ENCODE measurements at places on chromosomes 12 and 14. TPM values are rescaled to one million over a fixed set of nuclear protein-coding genes. Genes with fewer than 3 reads are reported as not detected.

The PAPLN gene
- 3.2 TPM for total RNA-seq

The SYNDIG1L gene
- total RNA-seq = 0.24 TPM

The ANO4 gene
- total RNA-seq = 0.19 TPM

DNA sequence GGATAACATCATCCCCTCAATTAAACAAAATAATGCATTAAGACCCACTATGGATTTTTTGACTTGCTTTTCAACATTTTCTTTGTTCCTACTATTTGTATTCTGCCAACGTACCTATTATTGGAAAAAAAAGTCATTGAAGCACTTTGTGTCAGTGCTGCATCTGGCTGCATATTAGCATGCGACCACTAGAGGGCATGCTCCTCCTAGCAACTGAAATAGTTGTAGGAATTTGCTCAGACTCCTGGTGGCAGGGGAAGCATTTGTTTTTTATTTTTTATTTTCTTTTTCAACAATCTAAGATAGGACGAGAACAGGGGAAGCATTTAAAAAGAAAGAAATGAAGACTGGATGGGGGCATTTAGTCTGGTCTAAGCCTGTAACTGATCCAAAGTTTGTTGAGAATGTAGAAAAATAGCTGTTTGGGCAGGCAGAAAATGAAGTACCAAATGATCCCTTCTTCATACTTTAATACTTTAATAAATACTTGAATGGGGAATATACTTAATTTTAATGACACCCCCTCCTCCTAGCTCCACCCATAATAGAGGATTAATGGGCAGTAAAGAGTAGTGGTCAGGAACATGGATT is 14.5 kb upstream of the CLEC4A start:
- H3K36me3 ChIP-seq = no peaks in the 10 kb centered on the region
- no peaks in the 10 kb centered on the region for H3K4me1 ChIP-seq
- H3K27me3 ChIP-seq = no peaks in the 10 kb centered on the region
- H3K4me3 ChIP-seq = no peak overlapping the region
- H3K27ac ChIP-seq = no peak overlapping the region

DNA sequence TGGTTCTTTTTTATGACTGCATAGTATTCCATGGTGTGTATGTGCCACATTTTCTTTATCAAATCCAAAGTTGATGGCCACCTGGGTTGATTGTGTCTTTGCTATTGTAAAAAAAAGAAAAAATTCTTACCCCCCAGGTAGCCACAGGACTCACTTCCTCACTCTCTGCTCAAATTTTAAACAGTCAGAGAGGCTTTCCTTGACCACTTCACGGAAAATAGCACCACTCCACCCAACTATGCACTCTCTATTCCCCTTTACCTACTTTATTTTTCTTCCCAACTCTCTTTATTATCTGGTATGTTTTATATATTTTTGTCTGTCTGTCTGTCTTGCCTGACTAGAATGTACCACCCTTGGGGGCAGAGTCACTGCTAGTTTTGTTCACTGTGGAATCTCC is 205.3 kb downstream of the BTG1 start:
- no peak for DNase-seq
- H3K27me3 ChIP-seq = no peaks in the 10 kb centered on the region
- no peaks in the 10 kb centered on the region for H3K4me1 ChIP-seq
- no peaks in the 10 kb centered on the region for H3K36me3 ChIP-seq
- no peak overlapping the region for H3K27ac ChIP-seq
- H3K4me3 ChIP-seq = no peak overlapping the region

DNA sequence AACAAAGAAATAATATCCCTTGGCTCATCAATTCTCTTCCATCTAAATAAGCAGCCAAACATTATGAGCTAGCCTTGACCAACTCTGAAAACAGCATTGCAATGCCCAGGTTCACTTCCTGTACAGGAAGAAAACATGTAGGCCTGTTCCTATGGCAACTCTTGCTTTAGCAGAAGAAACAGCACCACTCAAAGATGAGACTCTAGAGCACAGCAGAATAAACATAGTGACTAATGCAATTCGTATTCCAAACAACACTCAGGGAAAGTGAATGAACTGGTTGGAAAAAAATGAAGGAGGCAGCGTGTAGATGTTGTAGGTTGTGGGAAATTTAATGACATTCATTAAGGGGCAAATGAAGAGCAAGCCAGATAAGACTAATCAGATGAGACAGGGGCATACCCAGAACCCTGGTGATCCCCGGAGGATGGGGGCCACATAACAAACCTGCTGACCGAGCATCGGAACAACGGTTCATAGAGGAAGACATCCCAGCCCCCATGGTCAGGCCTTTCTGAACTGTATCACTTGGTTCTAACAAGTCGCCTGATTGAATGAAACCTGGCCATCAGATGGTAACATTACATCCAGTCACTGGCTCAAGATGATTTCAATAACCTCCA is 9.0 kb downstream of the ARHGDIB start:
- peak overlapping the region; percentile 73 for H3K27ac ChIP-seq
- DNase-seq = peak; percentile 30
- H3K4me3 ChIP-seq = no peak overlapping the region

- no peaks in the 10 kb centered on the region for H3K4me1 ChIP-seq
- H3K27ac ChIP-seq = no peak overlapping the region
- H3K4me3 ChIP-seq = peak overlapping the region; percentile 35
- DNase-seq = no peak
- H3K27me3 ChIP-seq = peaks cover 12% of the 10 kb centered on the region
Observed at GRCh38 chr12:98745578-98746391, 100.7 kb downstream of the APAF1 start.

DNA sequence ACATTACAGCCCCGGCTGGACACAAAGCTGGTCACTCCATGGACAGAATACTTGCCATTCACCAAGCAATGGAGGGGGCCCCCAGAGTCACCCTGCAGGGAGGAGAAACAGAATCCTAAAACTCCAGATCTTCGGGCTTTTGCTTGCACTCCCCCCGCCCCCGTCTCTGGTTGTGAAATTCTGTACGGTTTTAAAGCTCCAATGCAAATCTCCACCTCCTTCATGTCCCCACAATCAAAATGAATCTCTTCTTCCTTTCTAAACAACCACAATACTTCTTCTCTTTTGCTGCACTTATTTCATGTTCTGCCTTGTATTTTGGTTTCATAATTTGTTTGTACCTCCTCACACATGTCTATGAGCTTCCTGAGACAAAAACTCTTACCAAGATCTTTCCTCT is 5.8 kb upstream of the BIN2 start:
- DNase-seq = no peak
- peaks cover 5% of the 10 kb centered on the region for H3K4me1 ChIP-seq
- no peaks in the 10 kb centered on the region for H3K36me3 ChIP-seq
- H3K4me3 ChIP-seq = no peak overlapping the region
- no peak overlapping the region for H3K27ac ChIP-seq

GRCh38 chr12:51922146-51922545 is 14.8 kb downstream of the ACVRL1 start:
- H3K36me3 ChIP-seq = no peaks in the 10 kb centered on the region
- H3K27me3 ChIP-seq = no peaks in the 10 kb centered on the region
- no peak for DNase-seq
- H3K4me3 ChIP-seq = no peak overlapping the region
- peaks cover 10% of the 10 kb centered on the region for H3K4me1 ChIP-seq

- no peaks in the 10 kb centered on the region for H3K4me1 ChIP-seq
- DNase-seq = no peak
- H3K4me3 ChIP-seq = no peak overlapping the region
- H3K36me3 ChIP-seq = no peaks in the 10 kb centered on the region
Observed at GRCh38 chr12:91380631-91381030, 198.0 kb upstream of the DCN start.
